ENCODE measurements at places on chromosomes 7 and 10.

DNA sequence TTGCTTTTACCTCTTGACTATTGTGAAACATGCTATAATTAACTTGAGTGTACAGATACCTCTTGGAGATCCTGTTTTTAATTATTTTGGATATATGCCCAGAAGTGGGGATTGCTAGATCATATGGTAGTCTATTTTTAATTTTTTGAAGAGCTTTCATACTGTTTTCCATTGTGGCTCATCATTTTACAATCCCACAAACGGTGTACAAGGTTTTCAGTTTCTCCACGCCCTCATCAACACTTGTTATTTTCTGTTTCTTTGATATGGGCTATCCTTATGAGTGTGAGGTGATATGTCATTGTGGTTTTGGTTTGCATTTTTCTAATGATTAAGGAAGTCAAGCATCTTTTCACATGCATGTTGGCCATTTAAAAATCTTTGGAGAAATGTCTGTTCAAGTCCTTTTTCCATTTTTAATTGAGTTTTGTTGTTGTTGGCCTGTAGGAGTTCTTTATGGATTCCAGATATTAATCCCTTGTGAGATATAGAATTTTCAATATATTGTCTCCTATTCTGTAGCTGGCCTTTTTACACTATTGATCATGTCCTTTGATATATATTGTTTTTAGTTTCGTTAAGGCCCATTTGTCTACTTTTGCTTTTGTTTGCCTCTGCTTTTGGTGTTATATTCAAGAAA is 7.5 kb downstream of the AGK start:
- DNase-seq = no peak

DNA sequence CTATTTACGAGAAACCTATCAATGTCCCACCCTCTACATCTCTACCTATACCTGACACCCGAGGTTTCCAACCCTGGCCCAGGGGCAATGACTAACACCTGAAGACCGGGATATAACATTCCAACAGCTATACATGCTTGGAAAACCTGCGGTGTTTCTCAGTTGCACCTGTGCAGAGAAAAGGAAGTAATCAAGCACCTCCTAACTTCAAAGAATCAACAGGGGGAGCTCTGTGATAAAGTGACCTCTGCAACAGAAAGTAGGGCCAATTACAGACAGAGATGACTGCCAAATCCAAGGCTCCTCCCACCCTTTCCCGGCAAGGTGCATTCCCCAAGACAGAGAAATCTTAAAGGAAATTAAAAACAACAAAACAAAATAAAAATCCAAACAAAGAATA is 41.3 kb downstream of the CCDC6 start:
- DNase-seq = no peak

- no peak for DNase-seq
Measured at GRCh38 chr7:30429156-30429530, 49.4 kb downstream of the NOD1 start.

DNA sequence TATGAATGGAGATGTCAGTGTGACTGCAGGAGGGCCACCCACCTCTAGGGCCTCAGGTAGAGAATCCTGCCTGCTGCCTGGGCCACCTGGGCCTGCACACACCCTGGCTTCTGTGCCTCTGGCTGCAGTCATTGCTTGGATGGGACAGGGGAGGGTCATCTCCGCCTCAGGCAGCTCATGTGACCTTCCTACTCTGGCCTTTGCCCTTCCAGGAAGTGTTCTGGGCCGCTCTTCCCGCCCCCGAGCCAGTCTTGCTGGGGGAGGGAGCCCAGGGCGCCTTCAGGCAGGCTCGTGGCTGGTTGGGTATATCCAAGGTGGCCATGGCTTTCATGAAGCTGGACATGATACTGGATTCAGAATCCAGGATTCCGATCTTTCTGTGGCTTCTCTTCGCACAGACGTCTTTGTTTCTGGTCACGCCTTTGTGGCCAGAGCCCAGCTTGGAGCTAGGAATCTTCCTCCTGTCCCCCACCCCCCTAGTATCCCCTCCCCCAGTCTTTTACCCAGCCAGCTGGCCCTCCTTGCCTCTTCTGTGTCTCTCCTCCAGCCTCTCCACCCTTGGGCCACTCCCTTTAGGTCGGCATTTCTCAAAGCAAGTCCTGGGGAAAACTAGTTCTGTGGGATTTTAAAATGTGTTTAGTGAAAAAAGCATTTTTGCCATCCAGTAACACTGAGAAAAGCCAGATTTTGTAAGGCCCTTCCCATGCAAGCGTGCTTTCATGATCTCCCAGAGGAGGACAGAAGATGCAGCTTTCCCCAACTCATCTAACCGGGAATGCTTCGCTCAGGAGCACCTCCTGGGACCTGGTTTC is 119.6 kb downstream of the ZMIZ1 start:
- DNase-seq = no peak

DNA sequence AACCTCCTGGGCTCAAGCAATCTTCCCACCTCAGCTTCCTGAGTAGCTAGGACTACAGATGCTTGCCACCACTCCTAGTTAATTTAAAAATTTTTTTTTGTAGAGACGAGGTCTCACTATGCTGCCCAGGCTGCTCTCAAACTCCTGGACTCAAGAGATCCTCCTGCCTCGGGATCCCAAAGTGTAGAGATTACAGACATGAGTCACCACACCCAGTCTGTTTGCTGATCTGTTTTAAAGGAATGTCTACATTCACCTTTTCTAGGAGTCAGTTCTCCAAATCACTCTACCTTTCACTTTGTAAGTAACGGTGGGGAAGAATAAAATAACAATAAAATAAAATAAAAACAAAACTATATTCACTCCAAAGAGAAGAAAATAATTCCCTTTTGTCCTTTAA is 86.6 kb upstream of the AGBL3 start:
- DNase-seq = no peak

All from stimulated activated CD4-positive, alpha-beta T cell treated with anti-CD3 and anti-CD28 coated beads, Interleukin-1b, Interleukin-23, amount 100 ng/mL, for 1 hour (primary cell).